Activated T-cell treated with anti-CD3 and anti-CD28 coated beads, Interleukin-2, amount 50 U/mL, for 4 hours (primary cell): ENCODE measurements at places on chromosomes 5 and 9. TPM values are rescaled to one million over a fixed set of nuclear protein-coding genes. Genes with fewer than 3 reads are reported as not detected.

The F2R gene
- total RNA-seq: 5.6 TPM

The TTC1 gene
- total RNA-seq: 88.5 TPM

The SHISAL2B gene
- total RNA-seq: not detected

The ADAMTS6 gene
- 0.61 TPM for total RNA-seq

DNA sequence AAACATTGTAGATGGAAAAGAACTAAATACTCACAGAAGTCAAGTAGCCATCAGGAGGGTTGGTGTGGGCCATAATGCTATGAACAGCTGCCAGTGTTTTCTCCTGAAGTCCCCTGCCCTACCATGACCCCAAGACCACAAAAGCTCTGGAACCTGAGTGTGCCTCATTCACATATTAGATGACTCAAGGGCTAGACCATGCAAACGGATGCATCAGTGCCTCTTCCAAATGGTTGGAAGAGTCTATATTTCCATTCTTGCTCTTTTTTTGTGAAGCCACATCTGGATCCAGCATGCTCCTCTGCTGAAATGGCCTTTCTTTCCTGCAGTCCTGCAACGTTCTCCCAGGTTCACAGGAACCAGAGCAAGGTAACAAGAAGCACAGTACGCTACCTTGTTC lies 136.6 kb upstream of the EPB41L4A start:
- DNase-seq: no peak

- DNase-seq: no peak
Measured at GRCh38 chr9:71073494-71073893, 47.9 kb downstream of the TRPM3 start.

DNA sequence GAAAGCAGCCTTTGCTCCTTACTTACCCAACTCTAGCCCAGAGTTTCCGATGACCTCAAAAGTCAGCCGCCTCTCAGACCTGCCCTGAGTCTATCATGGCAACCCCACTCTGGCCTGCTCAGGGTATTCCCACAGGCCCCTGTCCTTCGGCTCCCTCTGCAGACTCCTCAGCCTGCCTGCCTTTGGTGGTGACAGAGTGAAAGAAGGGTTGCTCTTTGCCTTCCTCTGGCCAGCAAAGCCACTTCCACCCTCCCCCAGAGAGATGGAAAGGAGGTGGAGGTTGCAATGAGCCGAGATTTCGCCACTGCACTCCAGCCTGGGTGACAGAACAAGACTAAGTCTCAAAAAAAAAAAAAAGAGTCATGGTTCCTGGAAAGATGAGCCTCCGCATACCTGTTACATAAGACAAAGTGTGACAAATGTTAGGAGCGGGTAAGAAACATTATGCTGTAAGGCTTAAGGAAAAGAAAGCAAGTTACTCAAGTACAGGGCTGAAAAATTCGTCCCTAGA lies 2.3 kb upstream of the SMIM33 start:
- DNase-seq: no peak

GRCh38 chr9:27664121-27664779 lies 91.0 kb upstream of the C9orf72 start:
- no peak for DNase-seq

- no peak for DNase-seq
Measured at GRCh38 chr9:6052293-6052919, 37.0 kb upstream of the RANBP6 start.
